ENCODE measurements at places on chromosomes 3 and 15.
A peak's percentile ranks its signal among the peaks of the same experiment; 100 is the strongest.

DNA sequence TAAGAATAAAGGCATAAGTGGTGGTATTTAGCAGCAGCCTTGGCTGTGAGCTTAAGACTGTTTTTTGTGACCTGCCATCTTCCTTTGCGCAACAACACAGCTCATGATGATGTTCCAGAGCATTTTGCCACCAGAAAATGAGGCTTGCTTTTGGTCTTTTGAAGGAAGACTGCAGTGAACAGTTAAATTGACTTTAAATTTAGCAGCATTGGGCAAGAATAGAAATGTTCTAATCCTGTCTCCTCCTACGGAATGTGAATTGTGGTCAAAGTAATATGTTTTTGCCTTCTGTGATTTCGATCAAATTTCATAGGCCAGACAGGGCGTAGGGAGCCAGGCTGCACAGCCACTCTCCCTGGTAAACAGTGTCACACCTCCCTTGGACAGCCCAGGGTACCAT, 460.7 kb upstream of the RASGRP1 start:
- DNase-seq, result no peak

- DNase-seq, result peak; percentile 6
These were observed 170.5 kb upstream of the TGFBR2 start for GRCh38 chr3:30435861-30436331.

GRCh38 chr15:75639191-75639708, 774 bp downstream of the IMP3 start:
- no peak for DNase-seq

DNA sequence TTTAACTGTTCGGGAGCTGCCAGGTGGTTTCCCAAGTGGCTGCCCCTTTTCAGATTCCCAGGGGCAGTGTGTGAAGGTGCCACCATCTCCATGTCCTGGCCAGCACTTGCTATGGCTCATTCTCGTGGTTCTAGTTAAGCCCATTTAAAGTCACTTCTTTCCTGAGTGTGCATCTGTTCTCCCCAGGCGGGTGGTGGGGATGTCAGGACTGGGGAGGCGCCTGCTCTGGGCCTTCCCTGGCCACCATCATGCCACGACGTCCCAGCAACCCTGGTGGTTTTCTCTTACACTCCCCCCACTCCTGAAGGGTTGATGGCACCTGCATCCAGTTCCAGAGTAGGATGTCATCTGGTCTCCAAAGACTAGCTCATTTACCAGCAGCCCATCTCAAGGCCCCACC, 56.8 kb upstream of the TAMM41 start:
- no peak for DNase-seq

DNA sequence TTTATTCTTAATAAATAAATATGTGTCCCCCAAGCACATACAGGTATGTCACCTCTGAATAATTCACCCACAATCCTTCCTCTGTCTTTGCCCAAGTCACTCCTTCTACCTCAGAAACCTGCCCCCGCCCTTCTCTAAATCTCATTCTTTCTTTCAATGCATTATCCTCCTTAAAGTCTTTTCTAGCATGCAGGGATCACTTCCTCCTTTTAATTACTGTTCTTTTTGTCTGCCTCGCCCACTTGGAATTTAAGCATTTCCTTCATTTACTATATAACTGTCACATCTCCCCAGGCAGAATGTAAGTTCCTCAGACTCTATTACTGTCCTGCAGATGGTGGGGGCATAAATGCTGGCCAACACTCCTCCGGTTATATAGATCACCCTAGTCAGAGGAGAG, 7.8 kb downstream of the CCDC80 start:
- DNase-seq, result no peak

GRCh38 chr15:33782966-33783365, 185.3 kb upstream of the CHRM5 start:
- no peak for DNase-seq

- no peak for DNase-seq
These were observed 48.5 kb upstream of the DAZL start for GRCh38 chr3:16653712-16654111.

DNA sequence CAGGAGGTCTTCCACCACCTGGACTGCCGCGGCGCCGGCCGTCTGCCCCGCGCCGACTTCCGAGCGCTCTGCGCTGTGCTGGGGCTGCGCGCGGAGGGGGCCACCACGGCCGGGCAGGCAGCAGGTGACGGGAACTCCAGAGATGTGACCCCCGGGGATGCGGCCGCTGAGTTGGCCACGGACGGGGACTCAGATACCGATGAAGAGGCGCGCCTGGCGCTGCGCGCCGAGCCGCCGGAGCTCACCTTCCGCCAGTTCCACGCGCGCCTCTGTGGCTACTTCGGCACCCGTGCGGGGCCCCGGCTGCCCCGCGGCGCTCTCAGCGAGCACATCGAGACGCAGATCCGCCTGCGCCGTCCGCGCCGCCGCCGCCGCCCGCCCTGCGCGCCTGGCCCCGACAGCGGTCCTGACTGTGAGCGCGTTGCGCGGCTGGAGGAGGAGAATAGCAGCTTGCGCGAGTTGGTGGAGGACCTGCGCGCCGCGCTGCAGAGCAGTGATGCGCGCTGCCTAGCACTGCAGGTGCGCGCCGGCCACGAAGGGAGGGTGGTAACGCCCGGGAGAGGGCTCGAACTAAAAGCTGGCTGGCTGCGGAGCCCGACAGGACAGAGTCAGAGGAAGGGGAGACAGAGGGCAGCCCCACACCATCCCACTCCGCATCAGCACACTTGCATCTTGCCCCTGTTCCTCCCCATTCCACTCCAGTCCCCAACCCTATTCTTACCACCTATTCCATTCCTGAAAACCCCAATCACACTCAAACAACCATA, 885 bp downstream of the EFCC1 start:
- DNase-seq, result no peak

DNA sequence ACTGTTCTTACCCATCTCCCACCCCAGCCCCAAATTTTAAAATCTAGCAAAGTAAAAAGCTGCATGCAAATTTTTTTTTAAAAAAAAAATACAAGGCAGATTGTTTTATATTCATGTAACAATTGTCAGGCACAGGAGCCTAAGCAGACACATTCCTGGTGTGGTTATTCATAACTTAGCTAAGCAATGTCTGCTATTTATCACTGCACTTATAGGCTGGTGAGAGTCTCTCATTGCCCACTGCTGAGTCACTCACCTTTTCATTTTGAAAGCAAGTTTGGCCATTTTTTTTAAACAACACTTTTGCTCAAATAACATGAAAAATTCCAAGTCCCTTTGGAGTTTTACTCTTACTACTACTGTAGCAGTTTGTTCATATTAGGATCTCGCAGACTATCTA, 413.9 kb downstream of the RBMS3 start:
- DNase-seq, result no peak

- DNase-seq, result no peak
These were observed 60.5 kb downstream of the MYRIP start for GRCh38 chr3:39869890-39870289.

- DNase-seq, result no peak
These were observed 1297.9 kb downstream of the ROBO2 start for GRCh38 chr3:78337801-78338211.

Data from CD4-positive, alpha-beta T cell treated with Interferon alpha-2 for 1 hour (primary cell).